Right renal cortex interstitium (tissue), 3 donors: ENCODE measurements at places on chromosomes 1 and 21. TPM values are rescaled to one million over a fixed set of nuclear protein-coding genes. Genes with fewer than 3 reads are reported as not detected.

KIF14 gene
- polyA plus RNA-seq = 7.2 TPM

CAPN8 gene
- polyA plus RNA-seq = 1.2 TPM

DNA sequence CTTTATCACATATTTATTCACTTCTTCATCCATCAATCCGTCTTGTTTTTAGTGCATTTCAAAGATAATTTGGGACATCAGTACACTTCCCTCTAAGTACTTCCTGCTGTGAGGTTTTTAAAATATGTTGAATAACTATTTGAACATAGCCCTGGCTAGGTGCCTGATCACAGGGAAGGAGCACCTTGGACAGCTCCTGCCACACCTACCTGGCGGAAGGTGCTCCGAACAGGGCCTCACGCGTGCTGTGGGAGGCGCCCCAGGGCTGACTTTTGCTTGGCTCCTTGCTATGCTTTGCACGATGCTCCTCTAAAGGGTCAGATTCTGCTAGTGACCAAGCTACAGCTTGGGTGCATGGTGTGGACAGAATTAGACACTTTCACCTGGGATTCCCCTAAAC, 4.9 kb upstream of the ATXN7L2 start:
- DNase-seq = no peak

DNA sequence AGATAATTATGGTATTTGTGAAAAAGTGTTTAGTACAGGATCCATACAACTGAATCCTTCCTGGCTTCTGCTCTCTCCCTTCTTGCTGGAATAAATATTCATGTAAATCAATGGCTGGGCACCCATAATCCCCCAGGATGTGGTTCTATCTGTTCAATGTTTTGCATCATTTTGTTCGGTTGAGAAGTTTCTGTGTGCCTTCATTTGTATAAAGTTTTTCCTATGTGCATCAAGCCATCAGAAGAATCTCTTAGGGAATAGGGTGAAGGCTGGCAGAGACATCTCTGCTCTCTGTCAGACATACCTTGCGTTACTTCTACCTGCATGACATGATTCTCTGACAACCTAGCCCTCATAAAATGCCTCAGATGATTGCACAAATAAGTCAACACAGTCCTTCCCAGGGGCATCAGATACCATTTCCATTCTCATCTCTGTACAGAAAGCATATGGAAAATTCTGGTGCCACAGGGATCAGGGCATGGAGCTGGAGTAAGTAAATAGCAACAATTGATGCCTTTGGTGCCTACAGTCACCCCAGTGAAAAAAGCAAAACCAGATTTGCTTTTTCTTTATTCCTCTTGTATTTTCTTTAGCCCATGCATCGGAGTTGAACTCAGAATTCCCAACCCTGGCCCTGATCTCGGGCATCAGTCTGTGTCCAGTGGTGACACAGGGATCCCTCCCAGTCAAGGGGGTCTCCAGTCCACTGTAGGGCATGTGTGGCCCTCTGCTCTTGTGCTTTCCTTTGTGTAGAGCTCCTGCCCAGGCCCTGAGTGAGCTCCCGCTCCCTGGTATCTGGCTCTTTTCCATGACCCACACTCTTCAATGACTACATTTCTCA, 39.7 kb upstream of the ATP1A1 start:
- no peak for DNase-seq

TINAGL1 gene
- 34.3 TPM for polyA plus RNA-seq

DNA sequence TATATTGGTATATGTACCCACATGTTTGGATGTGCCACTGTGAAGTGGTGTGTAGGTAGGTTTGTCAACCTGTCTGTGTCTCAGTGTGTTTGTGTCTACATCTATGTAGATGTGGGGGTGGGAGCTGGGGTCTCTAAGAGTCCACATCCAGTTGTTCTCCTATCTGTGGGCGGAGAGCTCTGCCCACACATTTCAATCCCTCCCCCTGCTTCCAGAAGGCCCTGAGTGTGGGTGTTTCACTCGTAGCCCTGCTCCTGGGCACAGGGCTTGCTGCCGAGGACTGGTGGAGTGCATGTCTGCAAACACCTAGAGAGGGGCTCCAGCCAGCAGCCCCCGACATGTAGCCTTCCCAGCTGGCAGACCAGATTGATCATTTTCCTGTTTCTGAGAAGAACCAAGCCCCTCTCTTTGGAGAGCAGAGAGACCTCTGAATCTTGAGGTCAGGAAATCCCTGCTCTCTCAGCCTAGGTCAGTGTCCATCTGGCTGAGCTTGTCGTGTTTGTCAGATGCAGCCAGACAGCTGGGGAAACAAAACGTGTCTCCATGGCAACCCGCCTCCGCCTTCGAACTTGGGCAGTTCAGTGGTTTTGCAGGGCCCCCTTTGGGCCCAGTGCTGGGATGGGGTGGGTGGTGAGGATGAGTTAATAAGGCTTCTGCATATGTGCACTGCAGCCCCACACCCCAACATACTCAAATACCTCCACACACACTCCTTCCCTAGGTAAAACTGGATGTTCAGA, 31.2 kb upstream of the SYNC start:
- no peak for DNase-seq

DNA sequence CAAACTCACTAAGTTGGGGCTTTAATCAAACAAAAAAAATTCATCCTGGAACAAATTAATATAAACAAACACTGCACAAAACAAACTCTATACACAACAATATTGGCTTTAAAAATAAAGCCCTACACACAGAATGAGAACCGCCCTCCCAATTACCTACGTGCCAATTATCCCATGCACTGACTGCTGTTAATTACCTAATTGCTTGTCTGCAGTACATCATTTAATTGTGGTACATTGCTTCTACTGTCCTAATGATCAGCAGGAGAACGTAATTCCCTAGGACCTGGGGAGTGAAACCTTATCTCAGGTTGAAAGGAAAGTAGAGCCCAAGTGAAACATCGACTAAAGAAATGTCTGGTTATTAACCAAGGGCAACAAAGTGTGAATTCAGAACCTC, 364.5 kb downstream of the KCNH1 start:
- DNase-seq = no peak

- DNase-seq = no peak
Observed at GRCh38 chr1:17023102-17023501, 11.4 kb upstream of the ATP13A2 start.

GBP4 gene
- polyA plus RNA-seq = 11.6 TPM
